Choroid plexus epithelial cell (primary cell): ENCODE measurements at places on chromosomes 16 and 17.
A peak's percentile ranks its signal among the peaks of the same experiment; 100 is the strongest.

DNA sequence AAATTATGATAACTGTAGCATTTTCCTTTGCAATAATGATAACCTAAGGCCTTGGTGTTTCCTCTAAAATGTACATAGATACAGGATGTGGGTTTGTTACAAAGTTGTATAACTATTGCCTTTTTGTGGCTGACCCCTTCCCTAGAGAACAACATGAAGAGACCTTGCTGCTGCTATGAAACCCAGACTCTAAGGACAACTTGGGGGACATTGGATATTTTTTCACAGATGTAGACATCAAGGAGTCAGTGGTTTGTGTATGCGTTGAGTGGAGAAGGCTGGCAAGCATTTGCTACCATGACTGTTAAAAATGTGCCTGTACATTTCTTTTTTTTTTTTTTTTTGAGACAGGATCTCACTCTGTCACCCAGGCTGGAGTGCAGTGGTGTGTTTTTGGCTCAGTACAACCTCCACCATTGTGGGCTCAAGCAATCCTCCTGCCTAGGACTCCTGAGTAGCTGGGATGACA is 12.3 kb downstream of the HMOX2 start:
- no peak for DNase-seq

GRCh38 chr17:46179375-46179999 is 13.7 kb downstream of the KANSL1 start:
- no peak for DNase-seq

DNA sequence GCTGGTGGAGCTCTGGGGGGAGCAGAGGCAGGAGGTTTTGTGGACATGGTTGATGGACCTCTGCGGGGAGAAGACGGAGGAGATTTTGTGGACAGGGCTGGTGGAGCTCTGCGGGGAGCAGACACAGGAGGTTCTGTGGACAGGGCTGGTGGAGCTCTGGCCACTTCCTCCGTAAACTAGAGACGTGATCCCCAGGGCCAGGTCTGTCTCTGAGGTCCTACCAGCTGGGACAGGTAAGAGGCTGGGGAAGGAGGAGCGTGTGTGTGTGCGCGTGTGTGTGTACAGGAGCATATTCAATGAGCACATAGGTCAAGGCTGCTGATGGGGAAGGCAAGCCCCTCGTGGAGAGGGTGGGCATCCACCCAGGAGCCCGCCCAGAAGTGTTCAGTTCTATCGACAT is 20.6 kb downstream of the RPH3AL start:
- DNase-seq: no peak

- no peak for DNase-seq
Measured at GRCh38 chr16:12416136-12416787, 387.4 kb downstream of the CPPED1 start.

DNA sequence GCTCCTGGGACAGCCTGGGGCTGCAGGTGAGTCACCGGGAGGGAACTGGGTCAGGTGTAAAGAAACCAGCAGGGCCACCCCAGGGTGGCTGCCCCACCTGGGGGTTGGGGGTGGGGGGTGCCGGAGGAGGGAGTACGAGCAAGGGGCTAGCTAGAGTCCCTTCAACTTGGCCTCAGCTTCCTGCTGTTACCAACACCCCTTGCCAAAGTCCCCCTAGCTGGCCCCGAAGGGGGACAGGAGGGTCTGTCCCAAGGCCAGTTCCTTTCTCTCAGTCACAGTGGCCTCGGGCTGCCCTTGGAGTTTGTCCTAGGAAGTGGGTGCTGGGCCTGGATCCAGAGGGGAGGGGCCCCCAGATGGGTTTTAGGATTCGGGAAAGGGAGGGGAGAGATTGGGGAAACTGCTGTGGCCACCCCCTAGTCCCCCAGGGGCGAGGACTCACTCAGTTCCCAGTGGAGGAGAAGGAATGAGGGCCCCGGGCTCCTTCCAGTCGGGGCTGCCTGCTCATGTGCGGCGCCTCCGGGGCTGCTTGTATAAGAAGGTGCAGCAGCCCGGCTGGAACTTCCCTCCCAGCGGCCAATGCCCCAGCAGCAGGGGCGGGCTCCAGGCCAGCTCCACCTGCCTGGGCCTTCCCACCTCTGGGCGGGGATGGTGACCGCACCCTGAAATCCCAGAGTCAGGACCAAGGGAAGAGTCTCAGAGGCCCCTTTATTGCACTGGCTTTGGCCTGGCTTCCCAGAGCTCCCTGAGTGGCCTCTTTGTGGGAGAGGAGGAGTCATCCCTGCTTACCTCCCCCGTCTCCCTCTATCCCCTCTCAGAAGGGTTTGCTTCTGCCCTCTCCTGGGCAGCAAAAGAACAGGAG is 7.3 kb downstream of the ARHGAP27 start:
- DNase-seq: peak; percentile 75

- peak; percentile 40 for DNase-seq
Measured at GRCh38 chr17:30378241-30378824, 394 bp upstream of the CPD start.

DNA sequence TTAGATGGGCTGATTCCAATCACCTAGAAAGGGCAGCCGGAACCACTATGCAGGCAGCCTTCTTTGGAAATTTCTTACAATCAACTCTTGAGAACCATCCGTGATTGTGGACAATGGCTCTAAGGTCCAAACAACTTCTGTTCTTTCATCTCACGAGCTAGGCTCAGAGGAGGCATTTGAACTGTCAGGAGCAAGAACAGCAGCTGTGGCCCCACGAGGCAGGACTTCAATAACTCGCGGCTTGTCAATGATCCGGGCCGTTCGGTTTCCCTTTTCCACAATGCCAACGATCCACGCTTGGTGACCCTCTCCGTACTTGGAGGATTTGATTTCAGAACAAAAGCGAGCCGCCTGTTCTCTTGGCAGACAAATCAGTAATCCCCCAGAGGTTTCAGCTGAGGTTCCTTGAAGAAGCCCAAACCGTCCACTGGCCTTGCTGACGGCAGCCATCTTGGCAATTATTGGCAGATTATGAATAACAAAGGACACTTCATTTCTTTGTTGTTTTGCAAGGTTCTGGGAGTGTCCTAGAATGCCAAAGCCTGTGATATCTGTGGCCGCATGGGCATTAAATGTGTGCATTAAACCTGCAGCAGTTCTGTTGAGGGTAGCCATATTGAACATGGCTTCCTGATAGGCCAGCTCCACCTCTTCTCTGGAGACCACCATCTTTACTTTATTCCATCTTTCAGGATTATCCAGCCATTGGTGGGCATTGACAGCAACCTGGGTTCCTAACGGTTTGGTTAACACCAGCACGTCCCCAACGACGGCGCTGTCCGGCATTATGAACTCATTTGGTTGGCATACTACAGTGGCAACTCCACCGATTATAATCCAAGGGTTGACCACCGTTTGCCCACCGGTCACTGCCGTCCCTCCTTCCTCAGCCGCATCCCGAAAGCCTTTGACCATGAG is 1.2 kb downstream of the SEPHS2 start:
- no peak for DNase-seq
